Natural killer cell treated with Interleukin-12 subunit alpha and Interleukin-12 subunit beta and Interleukin-15 and Interleukin-18, amount 100 ng/mL, for 72 hours (primary cell): ENCODE measurements at places on chromosomes 4 and X. TPM values are rescaled to one million over a fixed set of nuclear protein-coding genes. Genes with fewer than 3 reads are reported as not detected.

Gene USP17L26
- total RNA-seq = not detected

DNA sequence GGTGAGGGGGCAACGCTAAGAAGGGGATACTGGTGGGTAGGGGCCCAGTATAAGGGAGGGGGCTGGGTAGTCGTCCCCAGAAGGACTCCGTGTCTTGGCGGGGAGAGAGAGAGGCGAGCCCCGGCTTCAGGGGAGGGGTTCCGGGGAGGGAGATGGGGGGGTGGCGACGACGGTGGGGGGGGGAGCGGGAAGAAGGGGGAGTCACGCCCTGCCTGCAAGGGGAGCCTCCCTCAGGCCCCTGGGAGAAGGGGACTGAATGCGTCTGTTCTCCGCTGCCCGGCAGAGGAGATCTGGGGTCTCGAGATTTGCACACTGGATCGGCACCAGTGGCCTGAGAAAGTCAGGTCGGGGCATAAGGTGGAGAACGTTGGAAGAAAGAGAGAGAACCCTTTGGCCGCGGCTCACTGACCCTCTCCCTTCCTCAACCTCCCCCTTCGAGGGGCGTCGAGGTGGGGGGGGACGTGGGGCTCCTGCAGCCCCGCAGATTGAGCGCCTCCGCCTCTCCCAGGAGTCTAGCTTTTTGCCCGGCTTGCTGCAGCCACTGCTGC is 609 bp upstream of the BCORL1 start:
- DNase-seq = no peak

DNA sequence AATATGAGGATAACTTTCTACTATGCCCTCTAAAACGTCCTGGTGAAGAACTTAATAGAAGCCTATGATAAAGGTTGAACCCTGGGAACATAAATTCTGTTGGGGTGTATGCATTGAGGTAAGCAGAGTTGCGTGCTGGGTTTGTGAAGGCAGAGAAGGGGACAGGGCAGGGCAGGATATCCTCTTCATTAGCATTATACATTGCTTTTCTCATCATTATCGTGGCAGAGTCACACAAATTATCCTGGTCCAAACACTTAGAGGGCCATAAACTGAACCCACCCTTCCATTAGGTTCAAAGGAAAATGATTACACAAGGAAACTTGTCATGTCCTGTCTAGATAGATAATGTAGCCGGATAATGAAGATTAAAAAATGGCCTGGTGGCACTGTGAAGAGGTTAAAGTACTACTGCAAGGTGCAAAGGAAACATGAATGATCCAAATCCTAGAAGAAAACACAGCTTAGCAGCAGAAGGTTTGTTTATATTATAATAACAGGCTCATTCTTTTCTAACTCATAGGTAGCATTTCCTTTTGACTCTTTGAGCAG is 189.1 kb downstream of the SPCS3 start:
- DNase-seq = no peak

DNA sequence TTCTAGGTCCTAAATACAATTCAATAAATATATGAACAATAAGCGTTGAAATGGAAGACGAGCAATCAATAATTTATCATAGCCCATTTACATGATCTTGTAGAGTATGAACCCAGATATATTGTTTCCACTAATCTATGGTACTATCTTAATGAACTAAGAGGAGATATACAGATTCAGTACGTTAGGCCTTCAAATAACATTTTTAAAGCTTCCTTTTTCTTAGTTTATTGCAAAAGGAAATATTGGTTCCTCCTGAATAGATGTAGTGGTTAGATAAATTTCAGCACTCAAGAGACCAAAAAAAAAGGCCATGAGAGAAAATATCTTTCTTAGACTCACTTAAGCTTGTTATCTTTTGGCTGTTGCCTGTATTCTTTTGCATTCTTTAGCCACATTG is 147.5 kb upstream of the PITX2 start:
- DNase-seq = no peak

DNA sequence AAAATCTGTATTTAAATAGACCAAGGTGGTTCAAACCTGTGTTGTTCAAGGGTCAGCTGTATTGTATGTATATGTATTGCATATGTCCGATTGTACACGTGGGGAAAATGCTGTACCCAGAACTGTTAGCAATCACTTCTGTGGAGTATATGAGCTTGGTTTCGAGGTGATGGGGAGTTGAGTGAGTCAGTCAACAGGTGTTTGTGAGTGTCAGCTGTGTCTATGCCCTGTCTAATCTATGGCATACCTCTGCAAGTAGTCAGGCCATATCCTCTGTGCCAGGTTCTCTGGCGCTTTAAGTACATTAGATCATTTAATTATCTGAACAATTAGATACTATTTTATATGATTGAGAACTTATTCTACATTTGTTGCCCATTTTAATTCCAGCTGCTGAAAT is 7.4 kb downstream of the ZRSR2 start:
- DNase-seq = no peak

DNA sequence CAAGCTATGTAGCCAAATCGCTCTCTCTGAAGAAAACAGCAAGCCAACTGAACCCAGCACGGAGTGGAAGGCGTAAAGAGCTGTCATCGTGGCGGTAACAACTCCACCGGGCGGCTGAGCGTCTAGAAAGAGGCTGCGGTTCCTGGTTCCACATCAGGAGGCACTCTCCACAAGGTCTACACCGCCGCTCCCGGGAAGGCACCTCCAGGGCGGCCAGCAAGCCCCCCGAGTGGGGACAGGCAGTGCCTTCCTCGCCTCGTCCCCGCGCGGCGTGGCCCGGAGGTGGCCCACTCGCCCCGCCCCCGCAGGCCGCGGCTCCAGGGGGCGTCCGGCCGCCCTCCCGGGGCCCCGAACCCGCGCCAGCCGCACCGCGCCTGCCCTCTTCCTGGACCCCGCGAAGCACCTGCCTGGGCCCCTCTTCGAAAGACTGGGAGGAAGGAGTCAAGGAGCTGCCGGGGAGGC is 755 bp downstream of the KLHL8 start:
- DNase-seq = peak; percentile 76

- no peak for DNase-seq
These were observed 89.7 kb downstream of the MID1IP1 start for GRCh38 chrX:38890963-38891362.

- no peak for DNase-seq
These were observed 89.4 kb upstream of the TRIM2 start for GRCh38 chr4:153114771-153115321.

DNA sequence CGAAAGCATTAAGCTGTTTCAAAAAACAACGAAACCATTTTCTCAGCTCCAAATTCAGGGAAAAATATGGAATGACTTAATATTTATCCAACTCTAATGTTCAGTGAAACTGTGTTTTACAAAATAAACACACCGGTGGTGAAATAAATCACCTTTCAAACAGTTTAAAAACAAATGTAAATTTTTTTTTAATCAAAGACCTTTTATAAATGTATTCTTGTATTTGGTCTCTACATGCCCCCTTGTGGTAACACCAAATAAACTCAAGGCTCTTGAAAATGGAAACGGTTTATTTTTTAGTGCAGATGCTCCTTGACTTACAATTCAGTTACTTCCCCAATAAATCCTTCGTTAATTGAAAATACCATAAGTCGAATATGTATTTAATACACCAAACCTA is 45.8 kb upstream of the ITM2A start:
- DNase-seq = no peak

DNA sequence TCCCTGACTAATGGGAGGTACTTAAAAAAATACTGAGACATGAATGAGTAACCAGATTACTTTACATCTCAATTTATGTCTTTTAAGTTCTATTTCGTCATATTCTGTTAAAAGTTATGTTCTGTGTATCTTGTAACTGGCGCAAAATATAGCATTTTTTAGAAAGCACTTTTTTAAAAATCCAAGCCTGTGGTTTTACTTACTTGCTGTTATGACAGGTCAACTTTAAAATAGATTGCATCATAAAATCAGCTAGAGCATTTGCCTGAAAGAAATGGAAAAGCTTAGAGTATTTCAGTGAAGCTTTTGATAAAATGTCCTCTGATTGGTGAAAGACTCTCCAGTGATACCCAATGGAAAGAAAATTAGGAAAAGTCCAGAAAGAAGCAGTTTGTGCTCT is 1892.3 kb upstream of the TENM3 start:
- no peak for DNase-seq

Gene IL15
- total RNA-seq = 7.2 TPM

Gene SLC9A6
- total RNA-seq = 18.6 TPM

- DNase-seq = no peak
These were observed 198.8 kb downstream of the VEGFC start for GRCh38 chr4:176593943-176594342.

DNA sequence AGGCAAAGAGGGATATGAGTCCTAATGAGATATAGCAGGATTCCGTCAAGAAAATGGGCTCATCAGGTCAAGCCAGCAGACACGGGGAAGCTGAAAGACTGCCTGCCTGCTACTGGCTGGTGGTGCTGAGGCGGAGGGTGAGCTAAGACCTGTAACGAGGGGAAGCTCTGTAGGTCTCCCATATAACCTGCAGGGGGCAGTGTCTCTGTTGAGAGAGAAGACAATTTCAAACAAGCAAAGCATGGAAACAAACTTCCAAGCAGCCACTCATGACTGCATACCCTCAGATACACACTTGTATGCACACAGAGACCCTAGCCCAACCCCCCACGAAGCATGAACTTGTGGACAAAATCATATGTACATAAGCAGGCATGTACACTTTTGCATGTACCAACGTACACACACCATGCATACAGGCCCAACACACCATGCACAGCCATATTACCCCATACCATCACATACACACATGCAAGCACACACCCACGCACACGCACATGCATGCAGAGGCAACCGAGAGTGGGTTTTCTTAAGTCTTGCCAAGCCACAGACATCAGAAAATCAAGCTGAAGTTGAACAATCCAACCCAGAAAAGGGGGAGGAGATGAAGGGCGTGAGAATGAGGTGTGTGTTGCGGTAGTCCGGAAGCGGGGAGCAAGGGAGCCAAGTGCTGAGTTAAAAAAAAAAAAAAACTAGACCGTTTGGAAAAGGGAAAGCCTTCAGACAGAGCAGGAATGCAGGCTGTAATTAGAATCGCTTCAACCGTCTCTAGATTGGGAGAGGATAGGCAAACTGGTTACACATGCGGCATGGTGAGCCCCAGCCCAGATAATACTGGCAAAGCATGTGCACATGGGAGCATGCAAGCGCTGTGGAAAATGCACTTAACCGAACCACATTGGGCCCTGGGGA is 71.0 kb downstream of the PJA1 start:
- no peak for DNase-seq

Gene PPBP
- not detected for total RNA-seq

DNA sequence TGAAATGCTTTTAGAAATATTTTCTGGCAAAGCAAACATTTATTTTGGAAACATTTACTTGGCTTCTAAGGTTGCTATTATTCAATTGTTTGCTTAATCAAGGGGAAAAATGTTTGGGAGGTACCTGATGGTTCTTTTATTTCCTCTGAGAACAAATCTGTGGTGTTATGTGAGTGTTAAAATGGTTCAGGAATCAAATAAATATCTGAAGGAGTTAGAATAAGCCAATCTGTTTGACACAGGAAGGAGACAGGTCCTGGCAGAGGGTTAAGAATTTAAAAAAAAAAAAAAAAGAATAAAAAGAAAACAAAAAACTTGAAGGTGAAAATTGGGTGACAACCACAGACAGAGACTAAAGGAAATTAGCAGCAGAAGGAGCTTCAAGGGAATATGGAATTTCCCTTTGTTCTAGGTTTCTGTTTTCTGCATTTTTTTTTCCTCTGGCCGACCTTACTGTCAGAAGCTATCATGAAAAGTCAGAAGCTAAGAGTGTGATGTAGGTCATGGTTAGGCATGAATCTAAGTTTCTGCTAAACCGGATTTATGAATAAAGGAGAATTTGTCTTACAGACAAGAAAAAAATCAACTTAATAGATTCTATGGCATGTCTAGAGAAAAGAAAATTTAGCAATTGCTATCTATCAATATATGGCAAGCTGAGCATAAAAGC is 78.6 kb upstream of the PNPLA4 start:
- DNase-seq = no peak

GRCh38 chr4:41199788-41200187 is 14.6 kb downstream of the APBB2 start:
- no peak for DNase-seq

Gene CT45A3
- total RNA-seq = not detected

Gene HS6ST2
- 0.36 TPM for total RNA-seq

DNA sequence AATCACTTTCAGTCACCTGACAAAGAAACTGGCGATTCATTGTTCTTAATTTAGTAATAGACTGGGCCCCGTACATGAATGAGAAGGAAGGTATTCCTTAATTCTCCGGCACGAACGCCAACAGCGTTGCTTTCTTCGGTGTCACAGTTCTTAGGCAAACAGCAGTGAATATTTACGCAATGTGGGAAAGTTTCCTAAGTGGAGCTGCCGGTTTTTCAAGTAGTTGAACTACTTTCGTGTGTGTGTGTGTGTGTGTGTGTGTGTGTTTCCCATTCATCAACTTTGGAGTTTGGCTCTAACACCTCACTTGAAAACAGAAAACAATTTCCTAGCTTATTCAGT is 651 bp downstream of the NXT2 start:
- peak; percentile 61 for DNase-seq

- peak; percentile 65 for DNase-seq
These were observed 251.4 kb upstream of the DDX53 start for GRCh38 chrX:22748093-22748999.

DNA sequence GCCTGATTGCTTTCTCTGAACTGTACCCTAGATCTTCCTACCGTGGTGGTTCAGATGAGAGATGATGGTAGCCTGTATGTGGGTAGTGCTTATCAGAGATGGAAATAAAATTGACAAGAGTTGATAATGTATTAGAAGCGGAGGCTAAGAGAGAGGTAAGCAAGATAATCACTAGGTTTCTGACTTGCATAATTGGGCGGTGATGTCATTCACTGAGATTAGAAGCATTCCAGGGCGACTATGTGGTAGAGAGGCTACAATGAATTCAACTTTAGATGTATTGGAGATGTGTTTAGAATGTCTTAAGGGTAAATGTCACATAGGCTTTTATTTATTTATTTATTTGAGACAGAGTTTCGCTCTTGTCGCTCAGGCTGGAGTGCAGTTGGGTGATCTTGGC is 415 bp upstream of the TENM3 start:
- no peak for DNase-seq

DNA sequence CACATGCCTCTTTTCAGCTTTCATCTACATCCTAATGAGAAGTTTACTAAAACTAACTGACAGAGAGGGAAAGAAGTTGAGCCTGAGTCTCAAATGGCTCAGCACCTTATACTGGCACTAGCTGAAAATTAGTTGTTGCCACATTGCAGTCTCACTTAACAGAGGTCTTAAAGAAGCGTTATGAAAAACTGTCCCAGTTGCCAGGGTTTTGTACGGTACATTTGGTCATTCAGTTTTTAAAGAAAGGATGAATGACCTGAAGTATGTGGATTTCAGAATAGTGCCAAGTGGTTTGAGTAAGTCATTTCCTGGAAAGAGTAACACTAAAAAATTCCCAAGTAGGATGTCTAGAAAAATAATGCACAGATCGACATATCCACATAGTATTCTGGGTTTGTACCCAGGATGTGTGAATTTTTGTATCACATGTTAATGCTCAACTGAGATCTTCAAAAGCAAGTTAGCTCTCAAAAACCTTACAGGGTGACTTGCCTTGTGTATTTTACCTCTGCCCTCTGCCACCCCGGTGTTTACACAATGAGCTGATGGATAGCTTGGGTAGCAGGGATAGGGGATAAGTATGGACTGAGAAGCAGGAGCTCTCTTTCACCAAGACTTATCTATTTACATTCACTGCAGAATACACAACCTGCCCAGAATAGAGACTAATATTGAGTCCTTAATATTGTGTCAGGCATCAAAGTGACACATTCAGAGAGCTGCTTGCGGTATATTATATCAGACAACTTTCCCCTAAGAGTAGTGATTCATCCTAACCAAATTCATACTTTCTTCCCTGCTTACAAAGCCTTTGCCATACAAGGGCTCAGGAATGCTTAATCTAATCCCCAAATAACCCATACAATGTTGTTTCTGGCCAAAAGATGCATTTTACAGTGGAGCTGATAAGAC is 1075.7 kb upstream of the PABPC4L start:
- DNase-seq = no peak
